CD4-positive, alpha-beta T cell treated with Interleukin-6 for 4 hours (primary cell): ENCODE measurements at places on chromosomes 11 and 22.

DNA sequence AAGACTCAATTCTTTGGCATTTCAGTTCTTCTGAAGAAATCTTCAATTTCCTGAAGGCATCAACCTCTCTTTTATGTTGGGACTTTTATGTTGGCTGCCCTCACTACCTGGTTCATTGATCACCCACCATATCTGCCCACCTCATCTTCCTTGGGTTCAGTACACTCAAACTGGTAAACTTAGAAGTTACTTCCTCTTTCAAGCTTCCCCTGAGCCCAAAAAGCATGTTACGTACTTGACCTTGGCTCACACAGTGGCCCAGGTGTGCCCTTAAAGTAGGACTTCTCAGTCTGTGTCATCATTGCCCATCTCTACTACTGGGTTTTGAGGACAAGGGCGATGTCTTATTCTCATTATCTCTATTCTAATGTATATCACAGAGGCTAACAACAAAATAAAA is 86.1 kb downstream of the GRIA4 start:
- DNase-seq, result no peak

- DNase-seq, result no peak
These were observed 87.6 kb upstream of the SEPTIN5 start for GRCh38 chr22:19626666-19627065.

DNA sequence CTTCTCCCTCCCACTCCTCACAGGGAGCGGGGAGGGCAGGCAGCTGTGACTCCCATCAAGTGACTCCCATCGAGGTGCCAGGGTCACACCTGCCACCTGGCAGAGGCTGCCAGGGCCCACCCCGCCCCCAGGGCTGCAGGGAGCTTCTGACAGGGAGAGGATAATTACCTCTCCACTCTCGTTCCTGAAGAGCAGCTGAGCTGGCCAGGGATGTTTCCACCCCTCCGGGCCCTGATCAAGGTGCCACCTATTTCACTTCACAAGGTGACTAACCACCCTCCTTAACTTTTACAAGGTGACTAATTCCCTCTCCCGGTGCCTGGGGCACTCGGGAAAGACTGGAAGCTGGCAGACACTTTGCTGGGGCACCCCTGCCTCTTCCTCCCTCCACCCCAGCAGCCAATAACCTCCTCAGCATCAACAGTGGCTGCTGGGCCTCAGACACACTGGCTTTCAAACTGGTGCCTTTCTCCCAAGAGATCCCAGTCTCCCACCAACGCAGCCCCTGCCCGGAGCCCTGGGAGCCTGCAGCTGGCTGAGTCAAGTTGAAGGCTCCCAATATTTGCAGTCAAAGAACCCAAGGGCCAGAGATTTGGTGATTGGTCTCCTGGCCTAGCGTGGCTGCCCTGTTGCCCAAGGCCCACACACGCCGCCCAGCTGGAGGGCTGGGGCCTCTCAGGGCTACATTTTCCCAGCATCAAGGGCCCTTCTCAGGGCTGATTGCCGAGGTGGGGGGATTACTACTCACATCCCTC is 22.0 kb upstream of the MYRF start:
- no peak for DNase-seq

DNA sequence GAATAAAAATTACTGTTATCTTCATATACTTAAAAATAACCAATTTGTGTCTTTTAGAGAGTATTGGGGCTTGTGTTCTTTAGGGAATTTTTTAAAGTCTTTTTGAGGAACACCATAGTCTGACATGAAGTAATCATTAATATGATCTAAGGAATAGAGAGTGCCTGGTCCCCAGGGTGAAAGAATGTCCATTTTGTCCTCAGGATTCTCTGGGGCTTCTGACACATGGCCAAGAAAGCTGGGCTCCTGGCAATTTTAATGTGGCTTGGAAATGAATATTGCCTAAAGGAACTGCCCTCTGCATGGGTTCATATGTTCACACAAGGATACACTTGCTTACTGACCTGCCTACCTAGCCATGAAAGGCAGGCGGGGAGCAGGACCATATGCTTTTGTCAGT is 33.7 kb downstream of the NF2 start:
- DNase-seq, result no peak

DNA sequence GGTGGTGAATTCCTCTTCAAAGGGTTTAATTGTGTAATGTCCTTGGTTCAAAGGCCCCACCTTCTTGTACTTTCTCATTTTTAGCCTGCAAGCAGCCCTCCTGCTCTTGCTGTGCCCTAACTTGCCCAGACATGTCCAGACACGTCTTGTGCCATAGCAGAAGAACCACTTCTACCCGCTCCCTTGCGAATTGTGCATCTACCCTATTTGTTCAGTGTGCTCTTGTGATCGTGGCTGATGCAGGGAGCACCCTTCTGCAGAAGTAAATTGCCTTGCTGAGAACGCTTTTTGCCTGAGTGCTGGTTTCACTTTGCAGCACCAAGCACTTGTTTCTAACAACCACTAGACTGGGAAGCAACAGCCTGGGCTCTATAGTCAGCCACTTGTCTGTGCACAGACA is 249.4 kb downstream of the SBF2 start:
- no peak for DNase-seq

DNA sequence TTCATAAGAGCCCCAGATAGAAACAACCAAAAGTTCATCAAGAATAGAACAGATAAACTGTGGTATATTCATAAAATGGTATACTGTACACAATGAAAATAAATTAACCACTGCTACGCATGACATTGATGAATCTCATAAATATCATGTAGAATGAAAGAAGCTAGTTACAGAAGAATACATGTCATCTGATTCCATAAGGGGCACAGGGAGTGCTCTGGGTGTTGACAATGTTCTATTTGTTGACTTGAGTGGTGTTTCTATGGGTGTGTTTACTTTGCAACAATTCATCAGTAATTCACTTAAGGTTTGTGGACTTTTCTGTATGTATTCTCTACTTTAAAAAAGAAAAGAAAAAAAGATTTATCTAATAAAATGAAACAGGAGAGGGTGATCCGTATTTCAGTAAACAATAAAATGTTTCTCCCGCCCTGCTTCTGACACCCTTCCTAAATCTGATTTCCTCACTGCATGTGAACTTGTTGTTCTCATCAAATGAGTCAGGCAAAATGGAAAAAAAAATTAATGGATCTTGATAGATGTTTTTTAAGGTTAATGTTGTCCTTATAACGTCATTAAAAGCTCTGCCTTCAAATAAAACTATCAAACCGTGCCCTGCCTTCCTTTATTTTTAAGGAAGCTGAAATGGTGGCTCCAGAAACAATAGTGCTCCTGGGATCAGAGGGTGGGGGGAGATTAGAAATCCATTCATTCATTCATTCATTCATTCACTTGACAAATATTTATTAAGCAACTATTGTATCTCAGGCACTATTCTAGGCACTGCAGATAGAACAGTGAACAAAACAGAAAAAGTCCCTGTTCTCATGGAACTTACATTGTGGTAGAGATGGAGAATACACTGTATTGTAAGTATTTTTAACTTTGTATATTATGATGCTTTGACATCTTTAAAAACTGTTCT is 77.2 kb upstream of the CD44 start:
- DNase-seq, result no peak

DNA sequence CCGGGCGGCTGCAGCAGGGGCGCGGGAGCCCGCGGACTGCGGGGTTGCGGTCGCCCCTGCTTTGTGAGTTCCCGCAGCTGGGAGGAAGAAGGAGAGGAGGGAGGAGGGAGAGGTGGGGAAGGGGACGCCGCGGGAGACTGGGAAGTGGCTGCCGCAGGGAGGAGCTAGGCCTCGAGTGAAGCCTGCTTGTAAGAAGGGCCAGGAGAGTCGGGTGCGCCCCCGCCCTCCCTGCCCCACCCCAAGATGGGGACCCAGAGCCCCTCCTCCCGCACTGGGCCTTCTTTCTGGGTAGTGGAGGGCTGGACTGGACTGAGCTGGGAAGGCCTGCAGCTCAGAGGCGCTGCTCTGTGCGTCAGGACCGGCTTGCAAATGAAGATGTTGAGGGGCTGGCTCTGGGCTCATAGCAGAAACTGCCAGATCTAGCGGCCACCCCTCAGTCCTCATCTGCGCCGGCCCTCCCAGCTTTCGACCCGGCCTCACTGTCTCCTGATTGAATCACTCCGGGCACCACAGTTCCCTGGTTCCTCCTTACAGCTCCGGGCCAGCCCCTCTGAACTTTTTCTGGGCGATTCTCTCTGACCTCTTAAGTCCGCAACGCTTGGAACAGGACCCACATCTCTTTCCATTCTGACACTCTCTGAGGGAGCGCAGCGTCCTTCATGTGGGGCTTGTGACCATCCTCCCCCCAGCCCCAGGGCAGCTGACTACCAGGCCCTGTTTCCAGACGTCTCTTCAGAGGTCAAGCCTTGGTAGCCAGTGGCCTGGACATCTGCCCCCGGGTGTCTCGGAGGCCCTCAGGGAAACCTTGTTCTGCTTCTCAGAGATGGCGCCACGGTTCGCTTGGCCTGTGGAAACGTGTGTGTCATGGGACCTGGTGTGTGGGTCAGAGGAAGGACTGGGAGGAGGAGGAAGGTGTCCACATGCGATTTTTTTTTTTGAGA is 21.9 kb downstream of the SERPINH1 start:
- DNase-seq, result no peak

- DNase-seq, result no peak
These were observed 87.4 kb upstream of the SHISAL1 start for GRCh38 chr22:44399906-44400762.
